ENCODE measurements at places on chromosomes 2 and 18. TPM values are rescaled to one million over a fixed set of nuclear protein-coding genes. Genes with fewer than 3 reads are reported as not detected.
A peak's percentile ranks its signal among the peaks of the same experiment; 100 is the strongest.

FOXI3 gene
- not detected for total RNA-seq

AFF3 gene
- total RNA-seq: 15.2 TPM

CDC42EP3 gene
- total RNA-seq: 26.3 TPM

DNA sequence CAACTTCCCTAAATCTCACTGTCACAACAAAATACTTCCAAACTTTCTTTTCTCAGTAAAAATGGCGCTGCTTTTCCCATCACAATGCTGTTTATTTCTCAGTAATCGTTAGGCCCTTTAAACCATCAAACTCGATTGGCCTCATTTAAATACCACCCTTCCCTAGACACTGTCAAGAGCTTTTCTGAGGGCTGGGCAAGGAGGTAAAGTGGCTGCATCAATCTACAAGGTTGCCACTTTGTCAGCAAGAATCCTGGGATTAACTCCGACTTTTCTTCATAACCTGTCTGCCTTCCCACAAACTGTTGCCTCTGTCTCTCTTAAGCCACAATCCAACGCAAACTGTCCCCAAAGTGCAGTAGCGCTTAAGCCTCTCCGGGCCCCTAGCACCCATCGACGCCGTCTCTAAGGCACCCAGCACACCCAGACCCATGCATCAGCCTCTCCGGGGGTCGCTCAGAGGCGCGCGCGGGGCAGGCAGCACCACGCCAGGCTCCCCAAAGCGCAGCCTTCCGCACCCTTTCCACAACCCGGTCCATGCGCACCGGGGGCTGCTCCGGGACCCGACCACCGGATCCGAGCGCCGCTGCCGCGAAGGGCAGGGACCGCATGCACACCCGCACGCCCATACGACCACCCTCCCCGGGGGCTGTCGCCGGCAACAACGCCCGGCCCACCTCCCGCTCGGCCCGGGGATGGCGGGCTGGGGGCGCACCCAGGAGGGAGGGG is 683 bp downstream of the MBOAT2 start:
- no peaks in the 10 kb centered on the region for H3K36me3 ChIP-seq
- peaks cover 35% of the 10 kb centered on the region for H3K4me1 ChIP-seq
- H3K27me3 ChIP-seq: no peaks in the 10 kb centered on the region
- peak overlapping the region; percentile 86 for H3K27ac ChIP-seq
- no peak for DNase-seq

GRCh38 chr18:57077786-57078552 is 68.9 kb upstream of the BOD1L2 start:
- H3K27ac ChIP-seq: no peak overlapping the region
- no peaks in the 10 kb centered on the region for H3K4me1 ChIP-seq
- H3K36me3 ChIP-seq: no peaks in the 10 kb centered on the region
- H3K27me3 ChIP-seq: peaks cover 15% of the 10 kb centered on the region
- H3K4me3 ChIP-seq: no peak overlapping the region

- peak; percentile 61 for DNase-seq
- no peaks in the 10 kb centered on the region for H3K4me1 ChIP-seq
- no peaks in the 10 kb centered on the region for H3K36me3 ChIP-seq
- H3K27me3 ChIP-seq: no peaks in the 10 kb centered on the region
- no peak overlapping the region for H3K27ac ChIP-seq
- H3K4me3 ChIP-seq: no peak overlapping the region
Observed at GRCh38 chr2:219737270-219737691, 109.9 kb downstream of the SLC4A3 start.

DNA sequence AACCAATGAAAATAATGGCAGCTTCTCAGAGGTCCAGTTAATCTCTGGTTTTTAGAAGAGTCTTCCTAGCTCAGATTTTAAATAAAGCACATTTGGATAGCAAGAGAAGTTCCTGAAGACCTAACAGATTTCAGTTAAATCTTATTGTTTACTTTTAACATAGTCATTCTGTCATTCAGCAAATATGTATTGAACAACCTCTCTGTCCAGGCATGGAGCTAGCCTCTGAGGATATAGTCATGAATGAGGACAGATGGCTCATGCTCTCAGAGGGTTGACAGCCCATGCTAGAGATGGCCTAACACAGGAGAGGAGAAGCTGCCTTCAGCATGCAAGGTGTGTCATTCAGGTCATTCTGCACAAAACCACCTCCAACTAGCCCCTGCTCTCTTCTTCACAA is 6.2 kb downstream of the CCBE1 start:
- H3K27ac ChIP-seq: no peak overlapping the region
- H3K36me3 ChIP-seq: no peaks in the 10 kb centered on the region
- DNase-seq: no peak
- no peaks in the 10 kb centered on the region for H3K27me3 ChIP-seq
- peaks cover under 1% of the 10 kb centered on the region for H3K4me1 ChIP-seq

DNA sequence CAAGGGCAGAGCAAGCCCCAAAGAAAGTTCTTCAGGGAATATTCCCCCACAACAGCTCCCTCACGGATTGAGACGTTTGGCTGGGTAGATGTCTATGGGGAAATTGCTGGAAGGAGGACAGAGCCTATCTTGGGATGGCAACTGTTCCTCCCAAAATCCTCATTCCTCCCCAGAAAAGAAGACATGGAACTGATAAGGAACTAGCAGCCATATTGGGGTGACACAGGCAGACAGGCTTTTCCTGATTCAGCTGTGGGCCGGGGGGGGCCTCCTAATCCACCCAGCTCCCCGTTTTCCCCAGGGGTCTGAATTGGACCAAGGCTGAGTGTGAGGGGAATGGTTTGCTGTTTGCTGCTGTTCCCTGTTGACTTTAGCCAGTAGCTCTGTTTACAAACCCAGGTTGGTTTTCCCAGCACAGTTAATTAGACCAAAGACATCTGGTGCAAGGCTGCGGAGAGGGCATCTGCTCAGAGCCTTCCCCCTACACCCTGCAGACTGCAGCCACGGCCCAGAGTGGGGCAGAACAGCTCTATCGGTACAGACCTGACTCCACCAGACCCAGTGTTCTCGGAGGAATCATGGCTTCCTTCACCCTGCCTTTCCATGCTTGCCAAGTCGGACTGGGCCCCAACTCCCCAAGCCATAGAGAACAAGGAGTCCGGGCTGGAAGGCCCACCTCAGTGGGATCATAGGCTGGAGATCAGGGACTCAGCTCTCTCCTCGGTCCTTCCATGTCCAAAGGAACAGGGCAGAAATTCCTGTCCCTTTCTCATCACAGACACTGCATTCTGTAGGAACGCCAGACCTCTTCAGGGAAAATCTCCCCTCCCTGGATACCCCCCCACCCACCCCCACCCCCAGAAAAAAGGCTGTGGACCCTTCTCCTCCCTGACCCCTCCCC is 1.7 kb upstream of the PKDCC start:
- peak overlapping the region; percentile 23 for H3K27ac ChIP-seq
- DNase-seq: peak; percentile 71
- H3K27me3 ChIP-seq: no peaks in the 10 kb centered on the region
- peaks cover 49% of the 10 kb centered on the region for H3K4me1 ChIP-seq
- H3K36me3 ChIP-seq: no peaks in the 10 kb centered on the region

DNA sequence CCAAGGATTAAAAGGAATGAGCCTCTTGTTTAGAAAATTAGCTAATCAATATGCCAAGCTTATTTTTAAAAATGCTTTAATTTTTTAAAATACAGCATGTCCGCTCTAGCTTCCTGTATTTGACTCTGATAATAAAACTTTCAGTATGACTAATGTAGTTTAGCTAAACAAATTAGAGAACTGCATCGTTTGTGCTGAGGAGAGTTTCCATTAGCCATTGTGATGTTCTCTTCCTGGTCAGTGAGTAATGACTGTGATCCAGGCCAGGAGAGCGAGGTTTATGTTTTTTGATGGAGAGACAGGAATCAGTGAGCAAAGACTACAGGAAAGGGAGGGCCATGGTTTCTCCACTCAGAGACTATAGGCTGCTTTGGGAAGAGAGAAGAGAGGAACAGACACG is 237.2 kb upstream of the ETAA1 start:
- H3K27me3 ChIP-seq: no peaks in the 10 kb centered on the region
- H3K4me3 ChIP-seq: no peak overlapping the region
- no peaks in the 10 kb centered on the region for H3K36me3 ChIP-seq
- no peak overlapping the region for H3K27ac ChIP-seq
